Stimulated activated CD8-positive, alpha-beta memory T cell treated with anti-CD3 and anti-CD28 coated beads, Interleukin-4, amount 100 ng/mL, for 1 hour (primary cell): ENCODE measurements at places on chromosomes 7 and 10.

- DNase-seq: no peak
Measured at GRCh38 chr10:45404087-45404769, 30.2 kb downstream of the ALOX5 start.

DNA sequence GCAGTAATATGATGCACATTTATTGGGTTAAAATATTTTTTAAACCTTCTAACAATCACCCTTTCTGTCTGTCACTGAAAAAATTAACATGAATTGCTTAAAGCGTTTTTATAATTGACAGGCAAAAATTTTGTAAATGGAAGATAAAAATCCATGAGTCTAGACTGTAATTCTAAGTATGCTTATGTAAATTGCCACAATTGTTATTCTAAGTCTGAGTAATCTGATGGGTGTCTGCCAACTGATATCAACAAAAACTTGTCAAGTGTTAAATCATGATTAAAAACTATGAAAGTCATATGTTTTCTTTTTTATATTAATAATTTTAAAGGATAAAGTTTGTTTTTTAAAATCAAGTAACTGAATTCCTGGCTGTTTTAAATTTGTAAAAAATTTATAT is 208.2 kb downstream of the CDK14 start:
- DNase-seq: no peak

- DNase-seq: no peak
Measured at GRCh38 chr7:81209059-81209458, 290.2 kb upstream of the SEMA3C start.

DNA sequence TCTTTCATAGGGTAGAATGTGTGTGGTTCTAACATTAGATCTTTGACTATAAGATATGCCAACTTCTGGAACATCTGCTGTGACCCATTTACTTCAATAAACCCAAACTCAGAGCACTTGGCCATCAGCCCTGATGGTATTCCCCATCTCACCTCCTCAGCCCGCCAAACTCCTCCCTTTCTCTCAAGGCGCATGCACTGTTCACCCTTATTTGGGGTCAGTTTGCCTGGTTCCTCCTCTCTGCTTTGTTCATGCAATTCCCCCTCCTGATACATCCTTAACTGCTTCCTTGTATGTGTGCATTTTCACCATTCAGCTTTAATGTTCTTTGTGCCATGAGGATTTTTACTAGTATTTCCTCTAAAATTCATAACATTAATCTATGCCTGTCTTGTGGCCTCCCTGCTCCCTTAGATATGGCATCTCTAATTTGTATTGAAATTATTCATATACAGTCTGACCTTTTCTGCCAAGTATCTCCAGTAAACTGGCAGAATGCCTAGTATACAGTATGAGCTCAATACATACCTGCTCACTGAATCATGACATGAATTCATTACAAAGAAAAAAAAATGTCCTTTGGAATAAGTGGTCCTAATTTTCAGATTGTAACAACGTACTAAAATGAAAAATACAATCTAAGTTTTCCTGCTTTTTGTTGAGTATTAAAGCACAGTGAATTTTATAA is 336.8 kb upstream of the IGFBP3 start:
- no peak for DNase-seq

DNA sequence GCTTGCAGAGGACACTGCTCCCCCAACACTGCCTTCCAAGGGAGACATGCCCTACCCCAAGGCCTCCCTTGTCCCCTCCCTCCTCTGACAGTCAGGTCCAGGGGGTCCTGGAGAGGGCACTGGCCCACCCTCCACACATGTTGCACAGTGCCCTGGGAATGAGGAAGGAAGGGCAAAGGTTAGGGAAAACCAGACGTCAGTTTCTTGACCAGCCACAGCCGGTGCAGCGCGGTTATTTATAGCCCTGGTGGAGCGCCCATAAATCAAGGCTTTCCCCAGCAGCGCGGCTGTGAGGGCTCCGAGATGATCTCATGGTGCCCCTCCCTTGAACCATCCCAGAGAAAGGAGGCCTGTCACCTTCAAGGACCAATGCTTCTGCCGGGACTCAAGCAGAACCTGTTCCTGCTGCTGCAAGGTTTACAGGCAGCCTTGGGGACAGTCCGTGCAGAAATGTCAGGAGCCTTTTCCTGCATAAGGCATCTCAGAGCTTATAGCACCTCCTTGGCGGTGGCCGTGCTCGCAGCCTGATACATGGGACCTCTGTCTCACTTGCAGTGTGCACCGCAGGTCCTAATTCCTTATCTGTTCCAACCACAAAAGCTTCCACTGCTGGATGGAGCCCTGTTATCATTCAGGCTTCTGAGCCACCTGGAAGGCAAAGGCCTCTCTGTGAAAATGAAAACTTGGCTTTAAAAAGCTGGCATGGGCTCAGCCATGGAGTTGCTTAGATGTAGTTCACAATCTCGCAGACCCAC is 127.3 kb downstream of the LHPP start:
- no peak for DNase-seq

DNA sequence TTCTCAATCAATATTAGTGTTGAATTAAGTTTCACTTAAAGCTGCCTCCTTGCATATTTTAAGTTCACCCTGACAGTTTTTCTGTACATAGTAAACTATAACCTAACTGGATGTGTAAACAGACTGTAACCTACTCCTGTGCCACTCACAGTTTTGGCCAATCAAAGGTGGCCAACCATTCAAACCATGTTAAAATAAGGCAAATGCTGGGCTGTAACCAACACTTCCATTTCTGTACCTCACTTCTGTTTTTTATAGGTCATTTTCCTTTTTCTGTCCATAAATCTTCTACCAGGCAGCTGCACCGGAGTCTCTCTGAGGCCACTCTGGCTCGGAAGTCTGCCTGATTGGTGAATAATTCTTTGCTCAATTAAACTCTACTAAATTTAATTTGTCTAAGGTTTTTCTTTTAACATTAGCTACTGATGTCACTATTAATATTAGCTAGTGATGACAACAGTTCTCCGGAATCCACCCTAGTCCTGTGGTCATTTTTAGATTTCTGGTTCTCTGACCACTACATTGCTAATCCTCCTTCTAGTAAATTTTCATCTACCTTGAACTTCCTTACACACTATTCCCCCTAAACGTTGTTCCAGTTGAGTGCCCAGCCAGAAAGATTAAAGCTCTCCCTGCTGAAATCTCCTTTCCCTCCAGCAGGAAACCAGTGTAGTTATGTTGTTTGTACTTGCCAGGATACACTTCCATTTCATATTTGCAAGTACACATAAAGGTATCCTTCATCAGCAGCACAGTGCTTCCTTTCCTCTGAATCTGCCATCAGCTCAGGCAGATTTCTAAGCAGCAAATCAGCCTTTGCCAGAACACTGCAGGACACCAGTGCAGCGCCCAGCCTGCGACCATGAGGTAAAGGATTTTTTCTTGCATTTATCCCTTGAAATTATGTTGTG is 18.6 kb upstream of the IFIT2 start:
- DNase-seq: no peak

GRCh38 chr10:72328045-72328828 is 26.5 kb downstream of the DNAJB12 start:
- DNase-seq: no peak

DNA sequence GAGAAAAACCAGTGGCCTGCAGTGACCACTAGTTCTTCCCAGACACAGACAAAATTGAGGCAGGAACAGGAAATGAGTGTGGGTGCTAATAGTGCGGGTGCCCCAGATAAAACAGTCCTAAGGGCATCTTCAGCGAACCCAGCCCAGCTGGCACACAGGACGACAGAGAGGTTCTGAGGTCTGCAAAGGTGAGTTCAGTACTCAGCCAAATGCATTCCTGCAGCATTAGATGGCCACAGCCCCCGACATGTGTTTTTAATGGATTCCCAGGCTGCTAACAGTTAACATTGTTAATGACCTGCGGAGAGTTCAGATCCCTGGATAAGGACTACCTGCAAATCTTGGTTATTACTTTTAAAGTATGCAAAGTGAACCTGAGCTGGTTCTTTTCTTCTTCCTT is 196.0 kb downstream of the HIBADH start:
- no peak for DNase-seq

- no peak for DNase-seq
Measured at GRCh38 chr10:124381011-124381611, 37.6 kb downstream of the OAT start.

DNA sequence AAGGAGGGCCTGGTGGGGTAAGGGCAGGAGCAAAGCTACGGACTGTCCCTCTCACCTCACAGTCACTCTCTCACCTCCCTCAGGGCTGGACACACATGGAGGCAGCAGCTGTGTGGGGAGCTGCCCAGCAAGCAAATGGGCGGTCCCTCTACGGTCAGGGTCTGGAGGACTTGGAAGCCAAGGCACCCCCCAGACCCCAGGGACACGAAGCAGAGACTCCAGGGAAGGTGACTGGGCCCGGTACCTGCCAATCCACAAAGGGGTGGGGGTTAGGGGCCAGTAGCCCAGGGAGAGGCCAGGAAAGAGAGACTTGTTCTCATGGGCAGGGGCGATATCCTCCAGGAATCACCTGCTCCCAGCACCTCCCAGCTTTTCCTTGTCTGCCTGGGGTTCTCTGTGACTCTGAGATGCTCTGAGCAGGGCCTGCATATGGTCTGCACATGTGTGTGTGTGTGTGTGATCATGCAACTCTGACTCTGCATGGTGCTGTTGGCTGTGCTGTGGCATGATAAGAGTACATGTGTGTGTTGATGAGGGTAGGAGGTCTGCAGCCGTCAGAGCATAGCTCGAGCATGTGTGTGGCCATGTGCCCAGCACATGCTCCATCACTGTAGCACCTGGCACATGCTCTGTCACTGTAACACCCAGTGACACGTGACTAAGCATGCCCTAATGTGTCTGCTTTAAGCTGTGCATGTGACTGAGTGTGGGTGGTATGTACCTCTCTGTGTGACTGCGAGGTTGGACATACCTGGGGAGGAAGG is 4.6 kb upstream of the LDB3 start:
- DNase-seq: no peak

DNA sequence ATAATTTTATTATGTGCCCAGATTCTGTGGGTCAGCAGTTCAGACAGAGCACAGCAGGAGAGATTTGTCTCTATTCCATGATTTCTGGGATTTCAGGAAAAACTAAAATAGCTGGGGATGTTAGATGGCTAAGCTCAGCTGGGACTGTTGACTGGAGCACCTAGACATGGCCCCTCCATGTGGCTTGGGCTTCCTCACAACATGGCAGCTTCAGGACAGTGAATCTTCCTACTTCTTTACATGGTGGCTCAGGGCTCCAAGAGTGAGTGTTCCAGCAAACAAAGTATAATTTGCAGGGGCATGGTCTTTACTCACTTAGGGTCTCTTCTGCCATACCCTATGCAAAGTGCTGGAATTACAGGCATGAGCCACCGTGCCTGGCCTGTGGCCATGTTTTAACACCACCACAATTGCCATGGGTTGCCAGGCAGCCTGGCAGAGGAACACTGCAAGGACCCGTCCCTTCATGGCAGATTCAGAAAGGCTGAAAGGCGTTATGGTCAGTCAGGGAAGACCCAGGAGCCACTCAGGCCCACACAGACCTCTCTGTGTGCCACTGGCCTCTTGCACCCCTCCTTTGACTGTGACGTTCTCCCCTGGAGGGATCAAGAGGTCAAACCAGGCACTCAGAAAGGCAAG is 50.8 kb upstream of the ZMIZ1 start:
- DNase-seq: no peak

GRCh38 chr7:38855867-38856266 is 53.1 kb downstream of the VPS41 start:
- no peak for DNase-seq

GRCh38 chr7:18386607-18387006 is 108.9 kb upstream of the HDAC9 start:
- no peak for DNase-seq

DNA sequence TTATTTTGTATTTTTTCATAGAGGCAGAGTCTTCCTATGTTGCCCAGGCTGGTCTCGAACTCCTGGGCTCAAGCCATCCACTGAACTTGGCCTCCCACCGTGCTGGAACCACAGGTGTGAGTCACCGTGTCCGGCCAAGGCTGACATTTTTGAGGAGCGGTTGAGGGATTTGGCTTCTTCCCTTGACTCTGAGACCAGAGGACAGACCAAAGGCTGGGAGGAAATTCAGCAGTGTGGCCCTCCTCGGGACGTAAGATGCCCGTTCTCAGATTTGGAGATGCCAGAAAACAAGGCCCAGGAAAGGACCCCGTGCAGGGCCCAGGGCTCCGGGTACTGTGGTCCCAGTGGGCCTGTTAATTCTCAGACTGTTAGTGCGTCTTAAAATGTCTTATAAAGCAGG is 146.2 kb downstream of the WDR37 start:
- DNase-seq: no peak

DNA sequence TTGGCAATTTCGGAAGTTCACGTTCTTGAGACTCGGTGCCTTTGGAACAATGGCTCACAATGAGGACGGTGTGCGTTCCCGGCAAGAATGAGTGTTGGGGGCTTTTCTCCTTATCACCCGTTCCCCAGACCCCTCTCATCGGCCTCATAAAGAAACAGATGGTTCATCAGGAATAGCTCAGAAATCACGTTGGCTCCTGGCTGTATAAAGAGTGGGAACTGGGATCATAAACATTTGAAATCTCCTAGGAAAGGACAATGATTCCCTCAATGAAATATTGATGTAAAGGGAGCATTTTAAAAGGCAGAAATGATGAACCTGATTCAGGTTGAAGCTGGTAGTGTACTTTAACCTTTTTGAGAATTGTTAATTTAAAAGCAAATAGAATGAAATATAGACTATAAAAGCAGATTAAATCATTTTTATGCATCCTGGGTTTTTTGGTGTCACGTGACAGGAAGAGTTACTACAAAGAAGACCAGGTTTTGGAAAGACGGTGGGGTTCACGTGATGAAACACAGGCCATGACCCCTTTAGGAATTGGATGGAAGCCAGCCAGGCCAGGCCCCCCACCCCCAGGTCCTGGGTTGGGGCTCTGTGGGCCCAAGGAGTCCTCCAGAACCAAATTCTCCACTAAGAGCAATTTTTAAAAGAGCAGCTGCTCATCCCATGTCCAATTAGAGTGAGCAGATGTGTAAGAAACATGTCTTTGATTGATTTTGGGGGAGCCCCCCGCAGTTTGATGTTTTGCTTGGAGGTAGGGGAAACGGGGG is 63.0 kb downstream of the CUX1 start:
- DNase-seq: no peak

DNA sequence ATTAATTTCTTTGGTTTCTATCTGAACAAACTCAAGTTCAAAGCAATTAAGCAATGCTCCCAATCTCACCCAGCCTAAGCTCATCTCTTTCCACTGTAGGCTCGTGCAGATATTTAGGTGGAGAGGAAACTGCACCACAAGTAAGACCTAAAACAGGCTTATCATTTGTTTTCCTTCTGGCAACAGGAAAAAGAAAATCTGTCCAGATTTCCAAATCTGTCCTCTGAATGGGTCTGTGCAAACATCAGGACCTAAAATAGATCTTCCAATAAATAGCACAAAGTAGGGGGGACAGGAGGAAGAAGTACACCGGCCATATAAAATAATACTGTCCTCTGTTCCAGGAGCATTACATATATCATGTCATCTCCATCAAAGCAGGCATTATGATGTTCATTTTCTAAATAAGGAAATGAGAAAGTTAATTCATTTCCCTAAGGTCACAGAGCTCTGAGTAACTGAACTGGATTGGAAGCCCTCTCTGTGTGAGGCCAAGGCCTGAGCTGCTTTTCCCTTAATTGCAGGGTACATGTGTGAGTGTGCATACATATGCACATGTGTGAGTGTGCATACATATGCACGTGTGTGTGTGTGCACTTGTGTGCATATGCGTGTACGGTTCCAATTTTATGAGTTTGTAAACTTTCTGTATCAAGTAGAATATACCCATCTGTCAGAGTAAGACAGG is 92.8 kb upstream of the PARD3 start:
- DNase-seq: no peak

GRCh38 chr7:101644879-101645278 is 15.8 kb upstream of the MYL10 start:
- DNase-seq: no peak
